ENCODE measurements at places on chromosomes 5 and 9.

DNA sequence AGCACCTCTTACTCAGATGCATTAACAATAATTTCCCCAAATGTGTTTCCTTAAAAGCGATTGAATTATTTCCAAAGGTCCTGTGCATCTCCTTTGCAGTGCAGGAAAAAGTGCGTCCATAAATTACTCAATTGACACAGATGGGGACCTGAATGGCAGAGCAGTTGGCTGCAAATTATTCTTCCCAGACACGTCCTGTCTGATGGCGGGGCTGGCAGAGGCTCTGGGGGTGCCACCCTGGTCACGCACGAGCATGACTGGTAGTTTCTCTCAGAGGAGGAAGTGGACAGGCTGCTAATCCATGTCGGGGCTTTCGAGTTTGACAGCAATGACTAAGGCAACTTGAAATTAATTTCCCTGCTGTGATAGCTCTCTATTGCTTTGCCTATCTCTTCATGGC, 264.8 kb upstream of the BRINP1 start:
- no peak for DNase-seq

- no peak for DNase-seq
These were observed 4.7 kb downstream of the TNFSF8 start for GRCh38 chr9:114925672-114926071.

DNA sequence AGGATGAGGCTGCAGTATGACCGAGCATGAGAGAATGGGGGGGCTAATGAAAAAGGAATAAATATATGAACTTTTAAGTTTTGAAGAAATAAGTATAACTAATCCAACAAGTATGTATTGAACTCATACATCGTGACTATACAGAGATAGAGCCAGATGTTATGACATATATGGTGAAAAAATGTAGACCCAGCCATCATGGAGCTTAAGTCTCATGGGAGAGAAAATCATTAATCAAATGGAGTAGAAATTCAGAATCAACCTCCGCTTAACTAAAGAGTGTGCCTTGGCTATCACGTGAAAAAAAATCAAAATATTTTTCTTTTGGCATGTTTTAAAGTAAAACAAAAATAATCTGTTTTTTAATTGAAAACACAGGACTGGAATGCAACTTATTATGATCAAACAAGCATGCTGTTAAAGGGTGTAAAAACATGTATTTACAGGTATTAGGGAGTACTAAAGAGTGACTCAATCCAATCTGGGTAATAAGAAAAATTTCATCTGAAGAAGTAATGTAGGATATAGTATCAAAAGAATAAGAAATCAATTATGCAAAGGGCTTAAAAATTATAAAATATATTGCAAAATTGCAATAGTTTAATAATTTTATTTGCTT, 868.5 kb upstream of the NUDT12 start:
- no peak for DNase-seq

DNA sequence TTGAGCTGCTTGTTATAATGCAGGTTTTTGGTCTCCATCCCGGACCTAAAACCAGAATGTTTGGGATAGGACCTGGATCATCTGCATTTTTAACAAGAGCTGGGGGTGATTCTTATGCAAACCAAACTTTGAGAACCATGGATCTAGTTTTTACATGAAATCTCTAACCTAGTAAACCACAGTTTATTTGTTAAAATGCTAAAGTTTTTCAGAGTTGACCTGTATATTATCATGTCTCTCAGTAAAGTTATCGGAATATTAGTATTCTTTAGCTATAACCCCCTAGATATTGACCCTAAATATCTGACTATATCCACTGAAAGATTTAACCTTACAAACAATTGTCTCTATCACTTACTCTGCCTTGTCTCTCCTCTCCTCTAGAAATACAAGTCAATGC, 28.7 kb downstream of the F2R start:
- no peak for DNase-seq

- DNase-seq = no peak
These were observed 56.3 kb downstream of the TBCA start for GRCh38 chr5:77719666-77720363.

GRCh38 chr5:72465601-72466563, 41.3 kb downstream of the ZNF366 start:
- DNase-seq = no peak

- no peak for DNase-seq
These were observed 59.4 kb upstream of the PTPN3 start for GRCh38 chr9:109557481-109557880.

DNA sequence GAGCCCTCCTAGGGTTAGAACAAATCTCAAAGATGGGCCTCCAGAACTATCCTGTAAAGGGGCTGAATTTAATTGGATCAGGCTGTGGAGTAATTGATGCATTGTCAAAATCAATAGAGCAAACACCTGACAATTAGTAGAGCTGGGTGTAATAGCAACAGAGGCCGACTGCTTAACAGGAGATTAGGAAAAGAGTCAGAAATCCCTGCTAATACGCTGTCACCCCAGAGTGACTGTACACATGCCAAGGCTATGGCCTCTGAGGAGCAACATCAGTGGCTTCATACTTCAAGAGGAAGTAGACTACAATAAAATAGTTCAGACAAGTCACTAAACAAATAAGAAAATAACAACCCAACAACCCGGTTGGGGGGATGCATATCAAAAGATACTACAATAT, 18.7 kb upstream of the GRPEL2 start:
- DNase-seq = no peak

DNA sequence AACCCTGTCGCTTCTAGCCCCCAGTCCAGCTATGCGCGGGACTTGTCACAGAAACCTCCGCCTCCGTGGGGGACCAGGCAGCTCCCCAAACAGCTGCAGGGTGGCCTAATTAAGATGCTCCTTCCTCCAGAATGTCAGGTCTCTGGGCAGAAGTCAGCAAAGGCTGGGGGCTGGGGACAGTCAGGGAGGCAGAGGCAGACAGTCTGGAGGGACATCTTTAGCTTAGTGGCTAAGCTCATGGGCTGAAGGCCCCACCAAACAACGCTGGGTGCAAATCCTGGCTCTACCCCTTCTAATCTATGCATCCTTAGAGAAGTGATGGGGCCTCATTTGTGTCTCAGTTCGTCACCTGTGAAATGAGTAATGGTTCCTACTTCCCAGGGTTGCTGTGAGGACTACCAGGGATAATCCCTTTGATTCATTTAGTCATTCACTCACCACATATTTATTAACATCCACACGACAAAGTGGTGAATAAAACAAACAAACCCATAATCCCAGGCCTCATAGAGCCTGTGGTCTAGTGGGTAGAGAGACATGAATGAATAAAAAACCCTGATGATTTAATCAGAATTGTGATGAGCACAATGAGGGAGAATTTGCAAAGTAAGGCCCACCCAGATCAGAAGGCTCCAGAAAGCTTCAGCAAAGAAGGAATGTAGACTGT, 20.2 kb upstream of the MED27 start:
- no peak for DNase-seq

DNA sequence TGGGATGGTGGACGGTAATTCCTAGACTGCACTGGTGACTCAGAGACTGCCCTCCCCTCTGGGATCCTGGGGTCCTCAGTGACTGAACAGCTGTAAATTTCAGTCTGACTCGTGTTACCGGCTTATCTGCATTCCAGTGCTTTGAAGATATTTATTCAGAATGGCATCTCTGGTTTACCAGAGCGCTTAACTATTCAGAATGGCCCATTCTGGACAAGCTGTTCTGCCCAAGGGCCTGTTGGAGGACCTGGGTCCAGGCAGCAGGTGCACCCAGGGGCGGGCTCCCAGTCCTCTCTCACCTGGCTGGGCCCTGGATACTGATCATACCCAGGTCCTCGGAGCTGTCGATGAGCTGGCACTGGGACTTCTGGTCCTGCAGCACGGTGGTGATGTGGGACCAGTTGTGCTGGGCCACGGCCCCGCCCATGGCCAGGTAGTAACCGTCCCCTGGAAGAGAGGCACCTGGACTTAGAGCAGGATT, 48.0 kb downstream of the SARDH start:
- DNase-seq = no peak

DNA sequence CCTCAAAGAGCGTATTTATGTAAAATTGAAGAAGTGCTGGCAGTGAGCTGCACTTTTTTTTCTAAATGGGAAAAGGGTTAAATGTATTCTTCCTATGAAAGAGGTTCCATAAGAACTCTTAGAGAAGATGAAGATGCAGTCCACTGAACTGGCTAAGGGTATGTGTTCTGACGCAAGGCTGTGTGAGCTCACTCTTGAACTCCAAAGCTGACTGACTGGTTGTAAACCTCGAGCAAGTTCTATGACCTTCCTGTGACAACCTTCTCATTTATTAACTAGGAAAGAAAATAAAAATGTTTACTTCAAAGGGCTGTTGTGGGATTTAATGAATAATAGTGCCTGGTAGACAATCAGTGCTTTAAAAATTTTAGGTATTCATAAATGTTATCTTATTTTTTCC, 46.7 kb downstream of the POC5 start:
- no peak for DNase-seq

GRCh38 chr5:151162776-151163175, 5.2 kb upstream of the ANXA6 start:
- no peak for DNase-seq

GRCh38 chr5:132325691-132326090, 31.5 kb downstream of the SLC22A4 start:
- no peak for DNase-seq

DNA sequence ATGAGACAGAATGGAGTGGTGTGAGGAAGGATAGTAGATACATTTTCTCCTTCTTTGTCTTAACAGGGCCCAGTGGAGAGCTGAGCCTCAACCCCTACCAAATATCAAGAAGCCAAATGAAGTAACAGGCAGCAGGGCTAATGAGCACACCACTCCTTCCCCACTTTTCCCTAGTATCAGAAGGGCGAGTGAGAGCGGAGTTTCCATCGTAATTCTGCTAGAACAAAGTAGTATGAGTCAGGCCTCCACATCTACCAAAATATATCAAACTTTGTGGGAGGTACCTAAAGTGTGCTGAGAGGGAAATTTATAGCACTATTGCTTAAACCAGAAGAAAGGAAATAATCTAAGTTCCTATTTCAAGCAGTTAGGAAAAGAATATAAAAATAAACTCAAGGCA, 769.0 kb upstream of the RGMB start:
- DNase-seq = no peak

GRCh38 chr9:73230251-73230650, 78.6 kb downstream of the ANXA1 start:
- no peak for DNase-seq

- DNase-seq = no peak
These were observed at the start of gene GPSM1 for GRCh38 chr9:136327304-136327974. TSS of gene GPSM1 (plus strand) at chr9:136327539. CDS start at chr9:136327696, 157 bp downstream.

- DNase-seq = no peak
These were observed 179.1 kb downstream of the GOLPH3 start for GRCh38 chr5:31995006-31995405.

DNA sequence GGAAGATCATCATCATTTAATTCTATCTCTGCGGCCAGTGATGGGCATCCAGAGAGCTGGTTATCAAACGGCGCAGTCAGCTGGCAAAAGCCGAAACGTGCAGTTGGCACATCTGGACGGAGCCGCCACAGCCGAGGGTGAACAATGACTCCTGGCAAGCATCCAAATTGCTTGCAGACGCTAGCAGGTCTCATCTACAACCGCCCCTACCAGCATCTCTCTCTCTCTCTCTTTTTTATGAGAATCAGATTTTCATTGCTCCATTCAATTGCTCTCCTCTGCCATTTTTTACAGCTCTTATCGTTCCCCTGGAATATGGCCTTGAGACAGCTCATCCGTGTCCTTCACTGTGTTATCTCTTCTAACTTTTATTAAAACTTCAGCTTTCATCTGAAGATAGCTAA, 165.2 kb downstream of the MAPKAP1 start:
- no peak for DNase-seq

DNA sequence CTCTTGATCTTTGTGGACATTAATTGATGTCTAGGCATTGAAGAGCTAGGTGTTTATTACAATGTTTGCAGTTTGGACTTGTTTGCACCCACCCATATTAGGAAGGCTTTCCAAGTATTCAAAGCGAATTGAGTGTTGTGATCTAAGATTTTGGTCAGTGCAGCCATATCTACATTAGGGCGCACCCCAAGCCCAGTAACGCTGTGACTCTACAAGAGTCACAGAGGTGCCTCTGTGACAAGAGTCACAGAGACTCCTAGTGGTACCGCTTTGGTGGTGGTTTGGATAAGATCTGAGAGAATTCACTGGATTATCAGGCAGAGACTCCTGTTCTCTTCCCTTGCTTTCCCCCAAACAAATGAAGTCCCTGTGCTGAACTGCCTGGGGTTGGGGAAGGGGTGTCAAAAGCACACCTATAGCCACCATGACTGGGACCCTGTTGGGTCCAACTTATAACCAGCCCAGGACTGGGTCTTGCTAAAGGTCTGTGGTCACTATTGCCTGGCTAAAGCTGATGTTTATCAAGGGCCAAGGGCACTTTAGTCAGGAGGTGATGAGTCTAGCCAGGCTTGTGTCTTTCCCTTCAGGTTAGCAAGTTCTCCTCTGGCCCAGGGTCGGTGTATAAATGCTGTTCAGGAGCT, 114.1 kb upstream of the RIOK2 start:
- no peak for DNase-seq

DNA sequence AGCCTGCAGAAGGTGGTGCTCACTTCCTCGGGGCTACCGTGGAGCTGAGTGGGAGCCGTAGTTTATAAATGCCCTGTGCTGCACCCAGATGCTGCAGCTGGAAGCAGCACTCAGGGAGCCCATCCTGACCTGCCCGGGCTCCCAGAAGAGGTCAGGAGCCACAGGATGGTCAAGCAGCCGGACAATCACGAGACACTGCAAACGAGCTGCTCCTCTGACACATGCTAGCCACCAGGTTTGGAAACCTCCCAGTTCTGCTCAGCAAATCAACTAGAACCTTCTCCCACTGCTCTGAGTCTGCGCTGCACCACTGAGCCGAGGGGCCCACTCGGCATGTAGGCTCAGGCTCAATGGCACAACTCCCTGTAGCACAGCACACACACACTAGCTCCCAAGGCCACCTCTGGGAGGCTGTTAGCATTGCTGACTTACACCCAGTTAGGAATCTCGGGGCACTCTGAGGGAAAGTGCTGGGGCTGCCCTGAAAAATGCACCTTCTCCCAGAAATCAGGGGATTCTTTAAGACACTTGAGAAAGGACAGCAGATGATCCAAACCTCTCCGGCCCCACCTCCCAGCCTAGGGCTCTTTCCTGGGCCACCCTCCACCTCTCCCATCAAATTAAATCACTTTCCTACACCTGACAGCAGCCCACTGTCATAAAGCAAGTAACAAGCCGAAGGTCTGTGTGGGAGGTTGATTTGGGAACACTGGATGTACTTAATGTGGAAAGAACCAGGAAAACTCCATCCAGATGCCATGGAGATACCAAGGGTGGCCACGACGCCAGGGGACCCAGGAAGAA, 59.1 kb downstream of the PSMB7 start:
- no peak for DNase-seq

- DNase-seq = no peak
These were observed 75.3 kb upstream of the COL5A1 start for GRCh38 chr9:134566196-134566847.

GRCh38 chr9:70177121-70177520, 81.7 kb upstream of the SMC5 start:
- DNase-seq = no peak

- DNase-seq = no peak
These were observed 710 bp downstream of the WNK2 start for GRCh38 chr9:93184432-93185265.

DNA sequence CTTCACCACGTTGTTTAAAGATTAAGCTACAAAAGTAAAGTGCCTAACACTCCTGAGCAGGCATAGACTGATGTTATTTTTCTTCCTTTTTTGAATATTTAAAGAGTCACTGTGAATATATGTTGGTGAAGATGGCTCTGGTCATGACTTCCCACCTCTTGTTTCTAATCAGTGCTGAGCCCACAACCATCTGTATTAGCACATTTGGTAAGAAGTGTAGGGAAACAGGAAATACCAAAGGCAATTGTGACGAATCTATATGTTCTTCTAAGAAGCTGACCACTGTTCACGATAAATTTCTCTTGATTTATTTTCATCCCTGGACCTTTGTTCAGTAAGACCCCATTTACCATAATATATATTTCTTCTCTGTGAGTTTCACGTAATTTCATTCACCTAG, 108.3 kb upstream of the PCA3 start:
- DNase-seq = no peak
